ENCODE measurements at places on chromosomes 12 and 14.

DNA sequence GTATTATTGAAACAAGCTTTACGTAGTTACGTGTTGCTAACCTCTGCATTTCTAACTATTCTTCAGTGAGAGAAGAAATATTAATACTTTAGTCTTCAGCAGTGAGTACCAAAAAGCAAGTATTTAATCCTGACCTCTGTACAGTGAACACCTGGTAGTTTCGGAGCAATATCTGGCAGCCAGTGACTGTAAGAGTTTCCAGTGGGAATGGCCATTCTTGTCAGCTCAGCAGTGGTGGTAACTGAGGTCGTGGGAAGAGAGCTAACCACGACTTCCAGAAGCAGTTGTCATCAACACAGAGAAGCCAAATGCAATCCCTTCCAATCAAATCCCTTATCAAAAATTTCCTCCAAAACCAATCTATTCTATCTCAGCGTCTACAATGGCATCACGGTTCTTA lies 1500.2 kb upstream of the FLRT2 start:
- DNase-seq, result no peak
- H3K4me1 ChIP-seq, result no peaks in the 10 kb centered on the region
- H3K4me3 ChIP-seq, result no peak overlapping the region
- no peak overlapping the region for H3K27ac ChIP-seq

DNA sequence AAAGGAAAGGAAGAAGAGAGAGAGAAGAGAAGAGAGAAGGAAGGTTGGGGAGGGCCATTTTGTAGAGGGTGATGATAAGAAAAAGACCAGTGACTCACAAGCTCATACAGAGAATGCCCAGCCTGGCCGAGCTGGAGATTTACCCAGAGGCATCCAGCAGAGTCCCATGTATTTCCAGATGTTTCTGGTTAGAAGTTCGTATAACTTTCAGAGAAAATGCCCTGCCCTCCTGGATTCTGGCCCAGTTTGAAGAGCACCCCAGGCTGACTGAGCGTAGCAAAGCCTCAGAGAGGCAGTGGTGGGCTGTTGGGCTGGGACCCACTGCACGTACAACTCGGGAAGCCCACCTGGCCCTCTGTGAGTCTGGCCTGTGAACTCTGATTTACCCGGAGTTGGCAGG lies 221.8 kb downstream of the SLC41A2 start:
- H3K27ac ChIP-seq, result peak overlapping the region; percentile 61
- DNase-seq, result peak; percentile 70
- no peaks in the 10 kb centered on the region for H3K36me3 ChIP-seq
- peaks cover 11% of the 10 kb centered on the region for H3K4me1 ChIP-seq

GRCh38 chr12:9107542-9107873 lies 8.2 kb downstream of the A2M start:
- H3K27me3 ChIP-seq, result no peaks in the 10 kb centered on the region
- H3K27ac ChIP-seq, result no peak overlapping the region
- DNase-seq, result no peak
- no peak overlapping the region for H3K4me3 ChIP-seq

- no peak for DNase-seq
- H3K4me1 ChIP-seq, result no peaks in the 10 kb centered on the region
- no peak overlapping the region for H3K27ac ChIP-seq
- no peaks in the 10 kb centered on the region for H3K36me3 ChIP-seq
- no peaks in the 10 kb centered on the region for H3K27me3 ChIP-seq
- no peak overlapping the region for H3K4me3 ChIP-seq
Observed at GRCh38 chr14:31508135-31508534, 20.3 kb upstream of the GPR33 start.

DNA sequence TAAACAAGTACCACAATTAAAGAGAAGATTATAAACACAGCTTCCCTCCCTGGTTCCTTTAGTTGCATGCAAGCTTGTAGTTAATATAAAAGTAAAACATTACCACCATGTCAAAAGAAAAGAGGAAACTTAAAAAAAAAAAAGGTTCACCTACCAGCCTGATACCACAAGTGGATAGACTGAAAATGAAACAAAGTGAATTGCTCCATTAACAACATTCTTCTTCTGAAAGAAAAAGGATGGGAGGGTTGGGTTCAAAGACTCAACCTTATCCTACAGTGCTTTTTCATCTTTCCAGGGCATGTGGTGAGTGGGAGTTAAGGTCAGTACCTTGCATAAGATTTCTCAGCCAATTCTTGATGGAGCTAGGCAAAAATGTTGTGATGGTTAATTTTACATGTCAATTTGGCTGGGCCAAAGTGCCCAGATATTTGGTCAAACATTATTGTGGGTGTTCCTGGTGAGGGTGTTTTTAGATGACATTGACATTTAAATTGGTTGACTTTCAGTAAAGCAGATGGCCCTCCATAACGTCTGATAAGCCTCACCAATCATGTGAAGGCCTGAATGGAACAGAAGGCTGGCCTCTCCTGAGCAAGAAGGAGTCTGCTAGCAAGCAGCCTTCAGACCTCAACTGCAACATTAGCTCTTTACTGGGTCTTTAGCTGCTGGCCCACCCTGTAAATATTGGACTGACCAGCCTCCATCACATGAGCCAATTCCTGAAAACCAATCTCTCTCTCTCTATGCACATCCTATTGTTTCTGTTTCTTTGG lies 28.8 kb downstream of the VCPKMT start:
- no peaks in the 10 kb centered on the region for H3K27me3 ChIP-seq
- no peak overlapping the region for H3K27ac ChIP-seq
- H3K4me1 ChIP-seq, result no peaks in the 10 kb centered on the region
- no peak for DNase-seq
- H3K36me3 ChIP-seq, result no peaks in the 10 kb centered on the region
